Esophagus muscularis mucosa (tissue), 4 donors: ENCODE measurements at places on chromosomes 6 and 20.

DNA sequence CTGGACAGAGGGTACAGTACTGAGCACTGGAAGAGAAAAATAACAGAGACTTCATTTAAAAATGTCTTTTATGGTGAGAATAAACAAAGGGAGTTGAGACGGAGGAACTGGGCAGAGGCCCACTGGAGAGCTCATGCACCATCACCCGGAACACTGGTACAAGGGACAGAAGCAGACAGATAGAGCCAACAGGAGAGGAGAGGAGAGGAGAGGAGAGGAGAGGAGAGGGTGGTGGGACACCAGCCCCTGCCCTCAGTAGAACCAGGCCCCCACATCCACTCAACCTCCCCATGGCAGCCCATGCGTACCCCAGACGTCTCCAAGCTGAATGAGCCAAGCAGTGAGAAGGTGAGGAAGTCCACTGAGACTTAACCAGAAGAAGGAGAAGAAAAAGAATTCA lies 390.5 kb upstream of the CNR1 start:
- DNase-seq = no peak

DNA sequence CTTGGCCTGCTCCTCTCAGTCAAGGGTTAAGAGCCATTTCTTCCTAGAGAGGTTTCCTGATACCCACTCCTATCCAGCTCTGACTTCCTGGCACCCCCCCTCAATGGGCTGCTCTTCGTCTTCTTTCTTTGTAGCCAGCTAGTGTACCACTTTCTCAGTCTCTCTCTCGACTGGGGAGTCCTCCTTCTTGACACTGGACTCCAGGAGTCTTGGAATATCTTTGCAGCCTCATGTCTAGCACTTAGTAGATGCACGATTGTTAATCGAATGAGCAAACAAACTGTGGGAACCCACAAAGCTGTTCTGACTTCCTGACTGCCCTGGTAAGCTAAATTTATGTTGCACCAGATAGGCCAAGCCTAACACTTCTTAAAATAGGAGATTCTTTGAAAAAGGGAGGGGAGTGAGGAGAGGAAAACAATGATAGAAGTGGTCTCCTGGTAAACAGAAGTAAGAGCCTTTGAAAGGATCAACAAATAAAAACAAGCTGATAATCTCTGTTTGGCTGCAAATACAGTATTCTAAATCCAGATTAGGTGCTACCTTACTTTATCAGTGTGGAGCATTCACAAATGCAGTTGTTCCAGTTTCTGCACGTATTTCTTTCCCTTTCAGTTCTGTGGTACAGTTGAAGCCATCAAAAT lies 160.1 kb upstream of the CITED2 start:
- no peak for DNase-seq

- DNase-seq = no peak
Observed at GRCh38 chr6:163393923-163394322, 20.6 kb upstream of the QKI start.

GRCh38 chr6:6315660-6316059 lies 4.8 kb downstream of the F13A1 start:
- DNase-seq = no peak

- no peak for DNase-seq
Observed at GRCh38 chr6:135651964-135652755, 154.6 kb upstream of the AHI1 start.
